Uterus (tissue), 4 donors: ENCODE measurements at places on chromosomes 16 and 17. TPM values are rescaled to one million over a fixed set of nuclear protein-coding genes. Genes with fewer than 3 reads are reported as not detected.
A peak's percentile ranks its signal among the peaks of the same experiment; 100 is the strongest.

DNA sequence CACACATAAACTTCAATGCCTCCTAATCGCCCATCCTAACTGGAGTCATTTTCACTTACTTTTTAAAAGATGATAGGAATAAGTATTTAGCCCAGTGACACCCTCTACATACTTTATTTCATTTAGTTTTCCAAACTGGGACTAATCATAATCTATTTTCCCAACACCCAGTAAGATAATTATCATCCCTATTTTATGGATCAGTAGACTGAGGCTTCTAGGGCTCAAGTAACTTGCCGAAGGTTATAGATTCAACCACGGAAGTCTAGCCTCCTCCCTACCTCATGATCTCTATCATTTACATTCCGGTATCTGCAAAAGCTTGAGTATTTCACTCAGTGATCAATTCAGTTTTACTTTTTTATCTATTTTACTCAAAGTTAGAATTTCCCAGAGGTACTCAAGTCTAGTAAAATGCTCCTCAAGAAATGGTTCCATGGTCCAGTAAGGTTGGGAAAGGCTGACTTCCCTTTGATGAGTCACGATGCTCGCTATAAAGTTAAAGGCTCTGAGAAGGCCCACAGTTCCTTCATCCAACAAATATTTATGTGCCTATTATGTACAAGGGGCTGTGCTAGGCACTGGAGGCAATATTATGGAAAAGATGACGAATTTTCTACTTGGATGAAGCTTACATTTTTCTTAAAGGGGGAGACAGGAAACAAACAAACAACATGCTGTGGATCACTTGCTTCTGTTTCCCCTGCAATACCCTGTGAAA, 75.1 kb downstream of the TOX3 start:
- no peak for DNase-seq

YBX2 gene
- not detected for total RNA-seq

PRPF8 gene
- total RNA-seq = 313 TPM

MYO15B gene
- total RNA-seq = 195 TPM

GRCh38 chr16:55508941-55509931, at the start of gene LPCAT2:
LPCAT2 (plus strand) TSS chr16:55509072; CDS start chr16:55509182, 110 bp downstream.
- peak; percentile 88 for DNase-seq

DNA sequence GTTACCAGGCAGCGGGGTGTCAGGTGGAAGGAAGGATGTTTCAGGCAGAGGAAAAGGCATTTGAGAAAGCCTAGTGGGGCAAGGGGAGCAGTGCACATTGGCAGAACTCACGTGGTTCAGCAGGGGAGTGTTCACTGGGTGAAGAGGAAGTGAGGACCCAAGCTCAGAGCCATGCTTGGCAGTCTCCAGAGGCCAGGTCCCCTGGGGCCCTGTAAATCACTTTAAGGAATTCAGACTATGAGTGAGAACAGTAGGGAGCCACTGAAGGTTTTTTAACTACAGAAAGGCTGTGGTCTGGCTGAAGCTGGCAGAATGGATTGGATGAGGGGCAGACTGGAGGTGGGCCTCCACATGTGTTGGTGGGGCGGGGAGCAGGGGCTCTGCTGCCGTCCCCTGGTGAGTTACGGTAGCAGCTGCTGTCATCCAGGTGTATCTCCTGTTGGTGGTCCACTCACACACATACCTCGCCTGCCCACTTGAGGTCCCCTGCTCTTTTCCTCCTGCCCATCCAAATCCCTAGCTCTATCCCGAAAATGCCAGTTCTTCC, 5.1 kb downstream of the CLEC16A start:
- DNase-seq = no peak

- DNase-seq = no peak
These were observed 864.0 kb downstream of the KCNJ2 start for GRCh38 chr17:71033336-71033735.

- no peak for DNase-seq
These were observed 51.3 kb upstream of the AMZ2 start for GRCh38 chr17:68196394-68197090.

KIF19 gene
- total RNA-seq = 20.7 TPM

DNA sequence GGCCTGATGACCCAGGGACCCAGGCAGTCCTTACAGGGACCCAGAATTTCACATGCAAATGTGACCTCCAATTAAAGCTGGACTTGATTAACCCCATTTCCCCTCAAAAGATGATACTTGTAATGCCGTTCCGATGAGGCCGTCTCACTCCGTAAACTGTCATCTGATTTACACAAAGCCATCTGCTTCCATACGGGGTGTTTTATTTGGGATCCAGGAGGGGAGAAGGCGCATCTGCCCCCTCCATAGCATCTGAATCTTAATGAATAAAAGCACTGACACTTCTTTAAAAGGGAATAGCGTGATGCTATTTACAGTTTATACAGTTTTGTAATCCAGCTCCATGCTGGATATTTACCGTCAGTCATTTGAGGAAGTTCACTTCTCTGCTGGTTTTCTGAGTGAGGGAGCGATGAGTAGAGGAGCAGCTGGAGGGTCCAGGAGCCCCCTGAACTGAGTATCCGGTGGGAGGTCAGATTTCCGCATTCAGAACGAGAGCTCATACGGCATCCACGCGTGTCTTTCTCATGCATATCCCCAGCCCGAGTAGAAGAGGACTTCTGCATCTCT, 452.7 kb downstream of the WWOX start:
- no peak for DNase-seq

- DNase-seq = no peak
These were observed 79.7 kb downstream of the CYLD start for GRCh38 chr16:50821586-50821985.

GRCh38 chr16:27561216-27561615, 11.3 kb downstream of the KATNIP start:
- DNase-seq = no peak
